ENCODE measurements at places on chromosomes 7 and 10. TPM values are rescaled to one million over a fixed set of nuclear protein-coding genes. Genes with fewer than 3 reads are reported as not detected.

DNA sequence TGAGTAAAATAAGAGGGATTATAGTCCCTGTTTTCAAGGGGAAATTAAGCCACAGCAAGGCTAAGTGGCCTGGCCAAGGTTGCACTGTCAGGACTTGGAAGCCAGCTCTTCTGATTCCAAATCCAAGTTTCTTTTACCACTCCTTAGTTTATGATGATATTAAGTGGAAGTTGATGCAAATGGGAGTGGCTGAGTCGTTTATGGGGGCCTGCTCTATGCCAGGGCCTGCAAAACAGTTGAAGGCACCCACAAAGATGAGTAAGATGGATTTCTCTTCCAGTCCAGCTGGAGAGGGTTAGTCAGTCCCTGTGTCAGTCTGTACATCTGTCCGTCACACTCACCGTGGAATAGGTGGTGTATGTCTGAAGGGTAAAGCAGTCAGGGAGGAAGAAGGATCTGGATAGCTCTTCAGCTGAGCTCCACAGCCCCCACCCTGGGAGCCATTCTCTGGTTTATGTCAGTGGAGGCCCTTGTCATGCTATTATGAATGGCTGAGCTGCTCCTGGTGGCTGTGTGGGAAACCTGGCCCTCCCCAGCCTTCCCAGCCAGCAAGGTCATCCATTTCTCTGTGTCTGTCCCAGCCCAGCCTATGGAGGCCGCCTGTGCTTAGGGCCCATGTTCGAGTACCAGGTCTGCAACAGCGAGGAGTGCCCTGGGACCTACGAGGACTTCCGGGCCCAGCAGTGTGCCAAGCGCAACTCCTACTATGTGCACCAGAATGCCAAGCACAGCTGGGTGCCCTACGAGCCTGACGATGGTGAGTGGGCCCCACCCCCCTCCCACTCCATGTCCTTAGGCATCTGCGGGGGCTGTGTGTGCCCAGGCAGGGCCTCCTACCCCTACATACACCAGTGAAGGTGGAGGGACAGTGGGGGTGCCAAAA lies 44.5 kb downstream of the TBATA start:
- DNase-seq: no peak

GRCh38 chr10:111367531-111367930 lies 290.7 kb downstream of the ADRA2A start:
- no peak for DNase-seq

DNA sequence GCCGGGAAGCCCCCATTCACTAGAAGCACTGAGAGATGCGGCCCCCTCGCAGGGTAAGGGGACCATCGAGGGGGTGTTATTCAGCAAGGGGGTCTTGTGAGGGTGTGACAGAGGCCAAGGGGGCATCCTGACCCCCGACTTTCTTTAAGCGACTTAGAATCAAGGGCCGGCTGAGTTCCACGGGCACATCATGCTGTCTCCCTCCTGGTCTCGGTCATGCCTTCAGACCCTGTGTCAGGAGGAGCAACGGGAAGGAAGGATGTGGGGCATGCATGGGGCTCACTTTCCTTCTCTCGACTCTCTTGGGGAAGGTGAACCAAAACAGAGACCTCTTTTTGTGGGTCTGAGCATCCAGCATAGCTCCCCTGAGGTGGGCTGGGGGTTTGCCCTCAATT lies 2.5 kb downstream of the ACSL5 start:
- no peak for DNase-seq

The WEE2 gene
- 0.78 TPM for total RNA-seq

The RELN gene
- 2.6 TPM for total RNA-seq
